ENCODE measurements at places on chromosomes 2 and 18.

GRCh38 chr2:23137166-23137565 lies 247.8 kb upstream of the KLHL29 start:
- no peak for DNase-seq

GRCh38 chr2:216057688-216058193 lies 23.9 kb downstream of the PECR start:
- peak; percentile 88 for DNase-seq

GRCh38 chr2:144198116-144198515 lies 321.8 kb downstream of the ZEB2 start:
- peak; percentile 64 for DNase-seq

DNA sequence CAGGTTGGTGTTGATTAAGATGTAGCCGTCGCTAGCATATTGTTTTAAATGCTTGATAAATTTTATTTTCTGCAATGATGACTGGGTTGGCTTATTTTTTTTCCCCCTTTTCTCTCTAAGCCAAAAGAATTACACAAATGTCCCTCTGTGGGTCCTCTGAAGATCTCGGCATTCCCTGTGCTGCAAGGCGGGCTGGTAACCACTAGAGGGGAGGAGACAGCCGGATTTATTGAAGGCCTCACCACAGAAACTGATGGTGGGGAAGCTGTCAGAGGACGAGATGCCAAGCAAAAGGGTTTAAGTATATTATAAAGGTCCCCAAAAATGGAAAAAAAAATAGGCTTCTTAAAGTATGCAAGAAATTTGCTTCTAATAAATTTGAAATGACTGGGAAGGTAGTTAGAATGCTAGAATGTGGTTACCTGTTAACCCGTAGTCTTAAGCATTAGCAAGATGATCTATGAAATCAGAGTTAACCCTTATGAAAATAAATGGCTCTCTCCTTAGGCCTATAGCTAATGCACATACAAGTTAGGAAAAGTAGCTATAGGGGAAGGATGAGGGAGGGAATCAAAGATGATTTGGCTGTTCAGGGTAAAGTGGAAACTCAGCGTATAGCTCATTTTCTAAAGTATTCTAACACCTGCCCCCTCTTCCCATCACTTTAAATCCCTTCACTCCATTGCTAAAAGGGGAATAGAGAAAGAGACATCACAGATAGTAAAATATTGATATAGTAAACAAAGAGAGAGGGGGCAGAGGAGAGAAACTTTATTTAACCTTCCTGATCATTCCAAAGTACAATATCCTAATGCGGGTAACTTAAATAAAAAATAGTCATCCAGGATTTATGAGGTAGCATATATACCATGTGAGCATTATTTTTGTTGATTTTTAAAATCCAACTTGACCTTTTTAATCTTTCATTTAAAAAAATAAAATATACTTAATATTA lies 894.5 kb upstream of the POU3F3 start:
- DNase-seq: no peak

GRCh38 chr2:184685999-184686841 lies 87.9 kb downstream of the ZNF804A start:
- DNase-seq: no peak

- DNase-seq: peak; percentile 86
Measured at GRCh38 chr2:74658516-74658915, 4.5 kb downstream of the SEMA4F start.

Data from LHCN-M2 (cell line).